Fibroblast of skin of abdomen (primary cell): ENCODE measurements at places on chromosomes 7 and 10.
A peak's percentile ranks its signal among the peaks of the same experiment; 100 is the strongest.

DNA sequence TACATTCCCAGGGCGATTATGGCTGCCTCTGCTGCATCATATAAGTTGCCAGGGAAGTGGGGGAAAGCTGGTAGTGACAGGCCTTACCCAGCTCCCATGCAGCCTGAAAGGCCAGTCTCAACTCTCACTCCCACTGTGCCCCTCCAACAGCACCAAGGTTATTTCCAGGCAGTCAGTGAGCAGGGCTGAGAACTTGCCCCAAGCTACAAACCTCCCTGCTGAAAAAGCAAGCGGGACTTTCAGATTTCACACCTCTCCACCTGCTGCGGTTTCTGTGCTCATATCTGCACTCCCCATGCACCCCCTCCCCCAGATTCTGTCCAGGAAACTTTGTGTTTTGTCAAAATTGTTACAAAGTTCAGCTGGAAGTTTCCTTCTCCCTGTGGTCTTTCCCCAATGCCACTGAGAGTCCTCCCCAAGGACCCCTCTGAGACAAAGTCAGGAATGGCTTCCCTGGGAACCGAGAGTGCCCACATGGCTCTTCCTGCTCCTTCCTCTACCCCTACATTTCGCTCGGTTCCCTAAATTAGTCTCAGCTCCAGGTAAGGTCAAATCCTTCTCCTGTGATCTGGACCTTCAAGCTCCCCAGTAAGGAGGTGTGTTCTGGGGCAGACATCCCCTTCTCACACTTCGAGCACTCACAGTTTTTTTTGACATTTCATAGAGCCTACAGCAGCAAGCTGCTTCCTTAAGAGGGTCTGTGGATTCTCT lies 25.3 kb upstream of the WNT2 start:
- no peak for DNase-seq

GRCh38 chr7:19463581-19463980 lies 245.3 kb downstream of the POLR1F start:
- DNase-seq: no peak

- no peak for DNase-seq
These were observed 244.1 kb downstream of the PTEN start for GRCh38 chr10:88107296-88108097.

- no peak for DNase-seq
These were observed 30.1 kb downstream of the DENND11 start for GRCh38 chr7:141671705-141672496.

DNA sequence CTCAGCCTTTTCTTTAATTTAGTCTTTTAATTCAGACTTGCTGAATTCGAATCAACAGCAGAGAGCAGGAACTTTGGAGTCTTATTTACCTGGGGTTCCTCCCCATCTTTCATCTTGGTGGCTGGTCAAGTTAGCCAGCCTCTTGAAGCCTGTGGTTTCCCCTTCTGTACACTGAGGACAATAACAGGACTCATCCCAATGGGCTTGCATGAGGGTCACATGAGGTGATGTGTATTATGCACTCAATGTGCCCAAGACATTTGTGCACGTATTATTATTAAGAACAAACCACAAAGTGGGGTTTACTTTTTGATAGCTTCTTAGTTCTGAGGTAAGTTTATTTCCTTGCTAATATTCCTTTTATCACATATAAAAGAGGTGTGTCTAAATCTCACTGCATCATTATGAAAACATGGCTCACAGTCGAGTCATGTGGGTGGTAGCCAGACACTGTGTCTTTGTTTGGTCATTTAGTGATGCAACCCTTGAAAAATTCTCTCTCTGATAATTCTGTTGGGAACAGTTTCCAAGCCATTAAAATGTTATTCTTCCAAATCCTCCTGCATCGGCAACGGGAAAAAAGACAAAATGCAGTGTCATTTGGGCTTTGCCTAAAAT lies 86.5 kb upstream of the GRB10 start:
- DNase-seq: peak; percentile 75

DNA sequence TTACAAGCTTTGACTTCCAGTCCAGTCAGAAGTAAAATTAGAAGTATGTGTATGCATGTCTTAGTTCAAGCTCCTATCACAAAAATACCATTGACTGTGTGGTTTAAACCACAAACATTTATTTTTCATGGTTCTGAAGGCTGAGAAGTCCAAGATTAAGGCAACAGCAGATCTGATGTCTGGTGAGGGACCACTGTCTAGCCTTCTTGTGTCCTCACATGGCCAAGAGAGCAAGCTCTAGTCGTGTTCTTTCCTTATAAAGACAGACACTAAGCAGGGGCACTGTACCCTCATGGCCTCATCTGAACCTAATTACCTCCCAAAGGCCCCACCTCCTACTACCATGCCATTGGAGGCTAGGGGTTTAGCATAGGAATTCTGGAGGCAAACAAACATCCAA lies 41.3 kb upstream of the ARL4A start:
- peak; percentile 76 for DNase-seq

DNA sequence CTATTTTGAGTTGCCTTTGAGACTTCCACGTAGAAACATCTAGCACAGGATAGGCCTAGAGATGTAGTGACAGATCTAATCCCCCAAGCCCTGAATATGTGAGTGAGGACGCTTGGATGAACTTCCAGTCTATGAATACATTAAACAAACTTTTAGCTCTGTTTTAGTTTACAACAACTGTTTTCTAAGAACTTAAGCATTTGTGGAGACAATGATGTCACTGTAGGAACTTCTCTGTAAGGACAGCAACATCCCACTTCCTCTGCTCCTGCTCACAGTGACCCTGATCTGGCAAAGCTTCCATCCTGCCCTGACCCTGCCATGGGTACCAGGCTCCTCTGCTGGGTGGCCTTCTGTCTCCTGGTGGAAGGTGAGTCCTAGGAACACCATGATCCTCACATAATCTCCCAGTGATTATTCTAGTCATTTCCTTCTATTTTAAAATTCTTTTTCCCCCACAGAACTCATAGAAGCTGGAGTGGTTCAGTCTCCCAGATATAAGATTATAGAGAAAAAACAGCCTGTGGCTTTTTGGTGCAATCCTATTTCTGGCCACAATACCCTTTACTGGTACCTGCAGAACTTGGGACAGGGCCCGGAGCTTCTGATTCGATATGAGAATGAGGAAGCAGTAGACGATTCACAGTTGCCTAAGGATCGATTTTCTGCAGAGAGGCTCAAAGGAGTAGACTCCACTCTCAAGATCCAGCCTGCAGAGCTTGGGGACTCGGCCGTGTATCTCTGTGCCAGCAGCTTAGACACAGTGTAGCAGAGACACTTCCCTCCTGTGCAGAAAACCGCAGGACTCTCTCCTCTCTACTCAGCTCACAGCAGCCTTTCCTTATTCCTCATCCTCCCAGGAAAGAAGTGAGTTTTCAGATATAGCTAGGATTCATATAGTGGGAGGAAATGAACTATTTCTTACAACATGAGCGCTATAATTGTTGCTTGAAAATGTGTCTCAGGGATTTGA lies 194.4 kb upstream of the PRSS1 start:
- DNase-seq: no peak
